ENCODE measurements at places on chromosomes 5 and 9.

DNA sequence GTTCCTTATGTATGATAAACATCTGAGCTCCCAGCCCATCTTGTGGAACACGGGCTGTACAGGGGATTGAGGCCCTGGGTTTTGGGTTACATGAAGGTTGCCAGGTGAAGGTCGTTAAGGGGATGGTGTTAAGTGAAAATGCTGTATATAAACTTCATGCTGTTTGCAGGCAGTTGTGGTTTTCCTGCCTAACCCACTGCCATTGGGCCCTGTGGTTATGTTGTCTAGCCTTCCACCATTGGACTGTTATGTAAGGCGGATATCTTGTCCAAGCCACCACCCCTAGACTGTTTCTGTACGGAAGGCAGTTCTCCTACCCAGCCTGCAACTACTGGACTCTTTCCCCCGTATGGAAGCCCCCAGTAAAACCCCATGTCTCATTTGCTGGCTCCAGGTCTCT, 246.1 kb downstream of the KIF4B start:
- no peak for DNase-seq

- peak; percentile 17 for DNase-seq
Observed at GRCh38 chr5:68285851-68286611, 70.5 kb downstream of the PIK3R1 start.

DNA sequence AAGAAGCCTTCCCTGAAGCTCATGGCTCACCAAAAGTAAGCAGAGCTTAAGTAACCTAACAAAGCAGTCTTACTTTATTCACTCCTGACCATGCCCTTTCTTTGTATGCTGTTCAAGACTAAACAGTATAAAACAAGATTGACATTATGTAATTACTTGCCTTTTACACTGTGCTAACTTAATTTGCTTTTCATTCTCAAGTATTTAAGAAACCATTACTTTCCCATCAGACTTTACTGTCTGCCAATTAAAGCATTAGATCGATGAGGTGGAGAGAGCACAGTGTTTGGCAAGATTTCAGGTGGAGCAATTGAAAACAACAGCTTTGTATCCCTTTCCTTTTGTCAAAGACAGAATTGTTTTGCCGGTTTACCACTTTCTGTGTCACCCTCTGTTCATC, 98.2 kb downstream of the RORB start:
- no peak for DNase-seq

GRCh38 chr5:34743878-34744277, 87.8 kb downstream of the RAI14 start:
- no peak for DNase-seq

DNA sequence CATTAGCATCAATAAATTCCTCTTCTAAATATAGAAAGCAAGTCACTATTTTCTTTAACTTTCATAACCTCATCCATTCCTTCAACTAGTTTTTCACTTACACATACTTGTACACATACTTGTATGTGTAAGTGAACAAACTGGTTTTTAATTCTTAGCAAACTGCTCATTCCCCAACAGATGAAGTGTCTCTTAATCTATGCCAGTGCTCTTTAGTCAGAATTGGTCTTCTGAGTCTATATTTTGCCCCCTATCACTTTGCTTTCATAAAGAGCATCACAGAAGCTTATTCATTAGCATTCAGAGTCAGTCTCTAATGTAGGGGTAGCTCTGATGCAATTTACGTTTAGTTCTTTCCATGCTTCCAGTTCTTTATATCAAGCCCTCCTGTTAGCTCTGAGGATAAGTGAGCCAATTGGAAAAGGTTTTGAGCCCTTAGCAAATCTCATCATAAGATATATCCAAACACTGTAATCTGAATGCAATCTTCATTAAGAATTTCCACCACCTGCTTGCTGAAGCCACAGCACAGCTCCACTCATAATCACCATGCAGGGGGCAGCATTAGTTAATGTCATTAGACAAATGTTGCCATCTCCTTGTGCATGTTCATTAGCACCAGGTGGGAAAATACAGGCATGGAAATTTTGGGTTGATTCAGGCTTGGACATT, 178.5 kb upstream of the SLC24A2 start:
- no peak for DNase-seq

DNA sequence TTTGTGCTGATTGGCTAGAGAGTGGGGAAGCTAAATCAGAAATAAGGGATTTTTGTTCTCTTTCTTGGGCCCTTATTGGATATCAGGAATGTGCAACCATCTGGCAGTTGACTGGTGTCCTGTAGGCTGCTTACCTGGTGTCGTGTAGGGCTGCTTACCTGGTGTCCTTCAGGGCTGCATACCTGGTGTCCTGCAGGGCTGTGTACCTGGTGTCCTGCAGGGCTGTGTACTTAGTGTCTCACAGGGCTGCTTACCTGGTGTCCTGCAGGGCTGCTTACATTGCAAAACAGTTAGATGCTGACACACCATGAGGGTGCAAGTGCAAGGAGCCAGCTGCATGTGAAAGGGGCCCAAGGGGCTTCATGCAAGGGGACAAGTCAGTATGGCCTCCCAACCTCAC, 249.3 kb downstream of the ICE1 start:
- DNase-seq: no peak

GRCh38 chr5:14686517-14686916, 22.0 kb downstream of the OTULIN start:
- DNase-seq: no peak

DNA sequence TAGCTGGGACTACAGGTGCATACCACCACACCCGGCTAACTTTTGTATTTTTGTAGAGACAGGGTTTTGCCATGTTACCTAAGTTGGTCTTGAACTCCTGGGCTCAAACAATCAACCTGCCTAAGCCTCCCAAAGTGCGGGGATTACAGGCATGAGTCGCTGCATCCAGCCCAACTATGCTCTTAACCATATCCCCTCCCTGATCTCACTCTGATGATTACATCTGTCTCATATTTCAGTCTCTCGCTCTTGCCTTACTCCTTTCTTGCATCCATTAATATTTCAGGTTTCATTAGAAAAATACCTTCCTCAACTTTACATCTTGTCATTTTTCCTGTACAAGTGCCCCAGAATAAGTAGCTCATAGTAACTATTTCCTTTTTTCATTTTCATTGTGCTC, 61.0 kb upstream of the BASP1 start:
- no peak for DNase-seq

DNA sequence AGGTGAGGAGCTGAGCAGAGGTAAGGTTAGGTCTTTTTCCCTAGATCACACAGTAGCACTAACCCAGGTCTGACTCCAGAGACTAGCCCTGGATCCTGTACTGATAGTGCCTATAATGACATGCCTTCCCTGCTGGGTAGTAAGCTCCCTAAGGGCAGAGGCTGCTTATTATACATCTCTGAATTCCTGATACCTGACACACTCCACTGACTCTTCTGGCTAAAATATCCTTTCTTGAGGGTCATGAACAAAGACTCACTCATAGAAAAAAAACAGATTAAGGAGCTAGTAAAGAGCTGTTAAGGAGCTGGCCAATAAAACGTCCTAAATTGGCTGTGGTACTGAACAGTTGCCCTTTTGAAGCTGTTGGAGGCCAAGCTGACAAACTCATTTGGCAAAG, 149.0 kb upstream of the ITGA1 start:
- no peak for DNase-seq

DNA sequence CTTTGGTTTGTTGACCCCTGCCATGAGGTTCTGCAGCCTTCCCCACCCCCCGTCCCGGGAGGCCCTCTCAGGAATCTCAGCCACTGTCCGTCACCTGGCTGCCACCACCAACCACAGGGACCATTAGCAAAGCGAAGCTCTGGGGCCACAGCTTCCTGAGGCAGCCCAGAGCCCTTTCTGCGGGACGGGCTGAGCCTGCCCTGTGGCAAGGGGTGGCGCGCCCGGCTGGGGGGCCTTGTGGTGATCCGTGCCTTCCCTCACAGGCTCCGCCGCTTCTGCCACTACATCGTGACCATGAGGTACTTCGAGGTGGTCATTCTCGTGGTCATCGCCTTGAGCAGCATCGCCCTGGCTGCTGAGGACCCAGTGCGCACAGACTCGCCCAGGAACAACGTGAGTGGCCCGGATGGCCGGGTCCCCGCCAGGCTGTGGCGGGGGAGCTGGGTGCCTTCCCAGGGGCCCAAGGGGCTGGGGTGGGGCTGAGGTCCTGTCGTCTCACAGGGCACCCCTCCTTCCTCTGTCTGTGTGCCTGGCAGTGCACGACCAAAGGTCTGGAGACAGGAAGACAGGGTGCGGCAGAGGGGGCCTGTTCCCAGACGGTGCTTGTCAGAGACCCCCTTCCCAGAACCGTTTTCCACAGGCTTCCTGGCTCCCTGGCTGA, 169.2 kb downstream of the CACNA1B start:
- DNase-seq: no peak

DNA sequence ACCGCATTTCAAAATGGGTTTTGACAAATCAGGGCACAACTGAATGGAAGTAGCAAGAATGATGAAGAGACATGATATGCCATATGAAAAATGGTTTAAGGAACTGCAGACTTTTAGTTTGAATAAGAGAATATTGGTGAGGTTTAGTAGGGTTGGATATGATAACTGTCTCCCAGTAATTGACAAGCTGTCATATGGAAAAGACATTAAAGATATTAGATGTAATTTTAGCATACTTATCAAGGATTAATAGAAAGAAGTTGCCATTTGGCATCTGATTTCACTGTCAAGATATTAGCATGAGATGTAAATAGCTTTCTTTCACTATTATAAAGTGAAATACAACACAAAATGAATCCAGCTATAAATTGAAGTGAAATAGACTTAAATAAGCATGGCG, 169.0 kb upstream of the MPDZ start:
- DNase-seq: no peak

GRCh38 chr9:137416563-137417151, 6.3 kb downstream of the EXD3 start:
- no peak for DNase-seq

DNA sequence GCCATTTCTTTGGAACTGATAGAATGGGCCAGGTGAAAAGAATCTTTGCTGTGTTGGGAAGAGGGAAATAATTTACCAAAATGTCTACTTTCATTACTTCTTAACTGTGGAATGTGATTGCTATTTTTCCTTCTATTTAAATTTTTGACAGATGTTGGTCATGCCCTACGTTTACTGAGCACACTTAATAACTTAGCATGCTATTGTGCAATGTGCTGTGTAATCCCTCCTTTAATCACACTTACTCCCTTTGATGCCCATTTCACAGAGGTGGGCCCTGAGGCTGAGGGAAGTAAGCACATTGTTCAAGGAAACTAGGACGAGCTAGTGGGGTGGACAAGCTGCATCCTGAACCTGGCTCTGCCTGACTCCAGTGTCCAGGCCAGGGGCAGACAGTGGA, 47.8 kb upstream of the INSYN2B start:
- no peak for DNase-seq

GRCh38 chr5:111699976-111700375, 57.0 kb downstream of the NREP start:
- peak; percentile 76 for DNase-seq

GRCh38 chr9:34896112-34896511, 62.0 kb upstream of the PHF24 start:
- DNase-seq: no peak

DNA sequence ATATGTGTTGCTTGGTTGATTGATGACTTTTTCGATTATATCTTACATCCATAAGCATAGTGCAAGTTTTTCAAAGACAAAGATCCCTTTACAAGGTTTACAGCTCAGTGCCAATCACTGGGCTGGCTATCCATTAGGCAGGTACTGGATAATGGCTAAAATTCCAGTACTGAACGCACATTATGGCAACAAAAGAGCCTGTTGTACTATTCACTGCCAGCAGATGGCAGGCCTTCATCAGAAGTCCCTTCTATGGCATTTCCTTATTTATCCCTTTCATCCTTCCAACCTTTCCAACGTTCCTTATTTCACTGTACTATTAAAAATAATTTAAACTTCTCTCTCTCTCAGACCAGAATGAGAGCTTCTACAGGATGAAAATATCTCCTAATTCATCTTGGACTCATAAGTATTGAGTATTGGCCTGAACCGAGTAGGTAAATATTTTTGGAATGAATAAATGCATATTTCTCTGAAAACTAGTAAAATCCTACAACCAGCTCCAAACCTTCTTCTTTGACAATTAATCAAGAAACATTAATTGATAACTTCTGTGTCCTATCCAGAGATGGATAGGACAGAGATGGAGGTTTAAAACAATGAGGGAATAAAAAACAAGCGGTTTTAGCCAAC, 6.7 kb upstream of the WNT8A start:
- DNase-seq: peak; percentile 70

Measured in NCI-H345 (cell line).